ENCODE measurements at places on chromosomes 5 and 9. TPM values are rescaled to one million over a fixed set of nuclear protein-coding genes. Genes with fewer than 3 reads are reported as not detected.

- DNase-seq: no peak
Measured at GRCh38 chr5:3933966-3934365, 338.3 kb downstream of the IRX1 start.

DNA sequence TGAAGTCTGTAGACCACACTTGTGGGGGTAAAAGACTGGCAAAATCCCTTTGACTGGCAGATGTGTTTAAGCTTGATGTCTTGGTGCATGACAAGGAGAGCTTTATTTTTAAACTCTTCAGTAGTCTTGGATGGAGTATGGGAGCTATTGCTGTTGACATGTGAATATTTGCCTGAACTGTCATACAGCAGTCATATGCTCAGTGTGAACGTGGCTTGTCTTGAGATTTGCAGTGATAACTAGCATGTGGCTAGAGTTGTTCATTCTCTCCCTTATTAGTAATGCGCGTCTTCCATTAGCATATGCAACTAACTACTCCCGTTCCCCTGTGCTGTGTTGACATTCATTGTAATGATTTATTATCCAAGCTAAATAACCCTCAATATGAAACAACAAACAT, 523.6 kb upstream of the WWC1 start:
- no peak for DNase-seq

- no peak for DNase-seq
Measured at GRCh38 chr5:138560971-138561370, 14.2 kb downstream of the HSPA9 start.

DNA sequence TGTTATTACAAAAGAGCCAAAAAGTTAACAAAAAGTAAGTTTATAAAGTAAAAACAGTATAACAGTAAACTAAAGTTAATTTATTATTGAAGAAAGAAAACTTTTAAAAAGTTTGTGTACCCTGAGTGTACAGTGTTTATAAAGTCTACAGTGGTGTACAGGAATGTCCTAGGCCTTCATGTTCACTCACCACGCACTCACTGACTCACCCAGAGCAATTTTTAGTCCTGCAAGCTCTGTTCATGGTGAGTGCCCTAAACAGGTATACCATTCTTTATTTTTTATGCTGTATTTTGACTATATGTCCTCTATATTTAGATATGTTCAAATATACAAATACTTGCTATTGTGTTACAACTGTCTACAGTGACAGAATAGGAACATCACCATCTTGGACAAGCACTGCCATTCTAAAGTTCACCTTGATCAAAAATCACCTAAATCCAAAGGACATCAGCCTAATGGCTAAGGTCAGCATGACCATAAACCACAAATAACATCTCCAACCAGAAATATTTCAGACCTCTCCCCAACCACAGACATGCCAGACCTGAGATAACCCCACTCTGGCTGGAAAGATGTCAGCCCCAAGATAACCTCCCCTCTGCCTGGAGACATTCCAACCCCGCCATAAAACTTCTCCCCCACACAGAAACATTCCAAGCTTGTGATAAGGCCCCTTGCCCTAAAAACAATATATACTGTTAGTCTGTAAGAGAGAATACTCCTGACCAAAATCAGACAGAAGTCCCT, 56.1 kb downstream of the AGXT2 start:
- no peak for DNase-seq

- no peak for DNase-seq
Measured at GRCh38 chr9:12667892-12668291, 25.3 kb upstream of the TYRP1 start.

DNA sequence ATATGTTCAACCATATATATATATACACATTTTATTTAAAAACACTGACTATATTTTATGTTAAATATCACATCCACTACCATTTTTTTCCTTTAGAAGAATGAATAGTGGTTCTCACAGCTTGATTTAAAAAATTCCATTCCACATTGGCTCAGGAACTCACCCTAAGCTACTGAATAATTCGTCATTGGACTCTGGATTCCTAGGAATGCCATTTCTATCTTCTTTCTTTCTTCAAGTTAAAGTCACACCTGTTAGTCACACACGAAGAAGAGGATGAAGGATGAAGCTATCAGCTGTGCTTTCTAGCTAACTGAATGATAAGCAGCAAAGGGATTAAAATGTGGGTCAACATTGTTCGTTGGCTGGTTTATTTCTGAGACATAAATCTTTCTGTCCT, 7.9 kb downstream of the ELOVL7 start:
- peak; percentile 24 for DNase-seq

DNA sequence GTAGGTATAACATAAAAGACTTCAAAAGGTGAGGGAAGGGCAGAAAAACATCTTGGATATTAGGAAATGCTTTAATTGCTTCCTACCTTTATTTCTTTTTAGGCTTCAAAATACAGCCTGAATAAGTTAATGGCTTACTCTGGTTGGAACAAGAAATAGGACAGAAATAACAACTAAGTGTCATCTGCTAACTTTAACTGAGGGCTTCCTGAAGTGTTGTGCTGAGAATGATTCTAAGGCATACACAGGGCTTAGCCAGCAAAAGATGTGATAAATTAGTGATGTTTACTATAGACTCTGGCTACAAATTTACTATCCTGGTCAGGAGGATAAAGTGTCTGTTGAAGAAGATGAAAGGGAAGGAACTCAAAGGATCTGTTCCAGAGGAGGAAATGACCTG, 34.2 kb downstream of the ABHD17B start:
- no peak for DNase-seq

- DNase-seq: no peak
Measured at GRCh38 chr5:111372799-111373198, 139.5 kb downstream of the STARD4 start.

- no peak for DNase-seq
Measured at GRCh38 chr5:6222899-6223298, 155.4 kb downstream of the MED10 start.

DNA sequence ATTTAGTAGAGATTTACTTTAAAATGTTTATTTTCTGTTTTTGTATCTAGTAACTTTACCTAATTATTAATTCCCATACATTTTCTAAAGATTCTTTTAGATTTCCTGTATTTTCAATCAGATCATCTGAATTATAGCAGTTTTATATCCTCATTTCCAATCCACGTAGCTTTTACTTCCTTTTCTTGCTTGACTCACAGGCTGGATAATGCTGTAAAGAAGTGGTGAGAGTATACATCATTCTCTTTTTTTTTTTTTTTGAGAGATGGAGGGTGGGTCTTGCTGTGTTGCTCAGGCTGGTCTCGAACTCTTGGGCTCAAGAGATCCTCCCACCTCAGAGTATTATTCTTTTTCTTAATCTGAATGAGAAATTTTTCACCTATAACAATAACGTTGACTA, 11.2 kb upstream of the SETX start:
- DNase-seq: no peak

DNA sequence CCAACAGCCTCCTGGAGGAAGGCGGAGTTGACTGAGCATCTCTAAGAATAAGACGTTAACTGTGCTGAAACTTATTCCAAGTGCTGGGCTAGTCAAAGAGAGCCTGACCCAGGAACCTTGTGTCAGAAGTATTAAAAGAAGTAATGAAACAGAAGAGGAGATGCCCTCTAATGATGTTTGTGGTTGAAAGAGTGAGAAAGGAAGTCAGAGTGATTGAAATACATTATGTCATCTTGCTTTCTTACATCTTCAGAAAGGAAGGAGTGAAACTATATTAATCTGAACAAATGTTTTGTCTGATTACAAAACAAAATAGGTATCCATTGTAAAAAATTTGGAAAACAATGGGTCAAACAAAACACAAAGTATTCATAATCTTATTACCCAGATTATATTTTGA, 460.7 kb downstream of the NTRK2 start:
- DNase-seq: no peak

DNA sequence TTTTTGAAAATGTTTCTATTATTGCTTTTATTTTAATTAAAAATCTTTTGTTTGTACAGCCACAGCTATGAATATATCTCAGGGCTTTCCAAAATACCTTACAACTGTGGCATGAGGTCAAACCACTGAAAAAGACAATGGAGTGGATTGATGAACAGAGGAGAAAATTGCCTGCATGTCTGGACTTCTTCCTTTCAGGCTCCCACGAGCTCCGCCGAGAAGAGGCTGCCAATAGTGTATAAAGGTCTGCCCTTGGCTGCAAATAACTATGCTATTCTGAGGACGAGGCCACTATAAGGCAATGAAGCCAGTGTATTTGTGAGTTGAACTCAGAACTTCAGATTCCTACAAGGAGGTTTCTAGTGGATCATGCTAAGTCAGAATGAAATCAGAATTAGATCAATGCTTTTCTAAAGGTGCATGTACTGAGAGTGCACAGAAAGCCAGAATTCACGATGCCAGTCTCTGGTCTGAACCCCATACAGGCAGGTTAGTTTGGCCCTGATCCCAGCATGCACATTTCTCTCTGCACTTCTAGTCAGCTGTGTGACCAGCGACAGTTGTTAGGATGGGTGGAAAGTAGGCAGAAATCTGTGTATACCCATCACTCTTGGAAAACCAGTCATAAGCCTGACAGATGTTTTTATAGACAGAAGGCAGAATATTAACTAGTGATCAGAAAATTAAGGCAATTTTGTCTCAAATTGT, 42.7 kb upstream of the PLPP1 start:
- no peak for DNase-seq

DNA sequence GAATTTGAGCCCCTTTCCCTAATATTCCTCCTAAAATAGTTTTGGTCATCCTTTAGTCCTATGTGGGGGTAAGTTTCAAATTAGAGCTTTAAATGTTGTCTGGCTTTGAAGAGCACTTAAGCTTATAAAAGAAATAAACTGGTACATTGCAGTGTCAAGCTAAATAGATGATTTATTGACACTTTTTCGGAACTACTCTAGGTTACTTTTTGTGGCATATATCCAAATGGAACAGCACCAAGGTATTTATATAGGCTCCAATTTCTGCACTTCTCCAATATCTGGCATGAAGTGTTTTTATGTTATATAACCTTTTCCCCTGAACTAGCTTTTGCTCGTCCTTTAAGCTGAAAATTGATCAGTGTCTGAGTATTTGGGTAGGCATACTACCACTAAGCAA, 402.5 kb downstream of the NFIB start:
- DNase-seq: no peak

GRCh38 chr5:57895766-57896165, 413.2 kb upstream of the ACTBL2 start:
- DNase-seq: no peak

- DNase-seq: no peak
Measured at GRCh38 chr9:37999588-38000189, 69.3 kb downstream of the SHB start.

DNA sequence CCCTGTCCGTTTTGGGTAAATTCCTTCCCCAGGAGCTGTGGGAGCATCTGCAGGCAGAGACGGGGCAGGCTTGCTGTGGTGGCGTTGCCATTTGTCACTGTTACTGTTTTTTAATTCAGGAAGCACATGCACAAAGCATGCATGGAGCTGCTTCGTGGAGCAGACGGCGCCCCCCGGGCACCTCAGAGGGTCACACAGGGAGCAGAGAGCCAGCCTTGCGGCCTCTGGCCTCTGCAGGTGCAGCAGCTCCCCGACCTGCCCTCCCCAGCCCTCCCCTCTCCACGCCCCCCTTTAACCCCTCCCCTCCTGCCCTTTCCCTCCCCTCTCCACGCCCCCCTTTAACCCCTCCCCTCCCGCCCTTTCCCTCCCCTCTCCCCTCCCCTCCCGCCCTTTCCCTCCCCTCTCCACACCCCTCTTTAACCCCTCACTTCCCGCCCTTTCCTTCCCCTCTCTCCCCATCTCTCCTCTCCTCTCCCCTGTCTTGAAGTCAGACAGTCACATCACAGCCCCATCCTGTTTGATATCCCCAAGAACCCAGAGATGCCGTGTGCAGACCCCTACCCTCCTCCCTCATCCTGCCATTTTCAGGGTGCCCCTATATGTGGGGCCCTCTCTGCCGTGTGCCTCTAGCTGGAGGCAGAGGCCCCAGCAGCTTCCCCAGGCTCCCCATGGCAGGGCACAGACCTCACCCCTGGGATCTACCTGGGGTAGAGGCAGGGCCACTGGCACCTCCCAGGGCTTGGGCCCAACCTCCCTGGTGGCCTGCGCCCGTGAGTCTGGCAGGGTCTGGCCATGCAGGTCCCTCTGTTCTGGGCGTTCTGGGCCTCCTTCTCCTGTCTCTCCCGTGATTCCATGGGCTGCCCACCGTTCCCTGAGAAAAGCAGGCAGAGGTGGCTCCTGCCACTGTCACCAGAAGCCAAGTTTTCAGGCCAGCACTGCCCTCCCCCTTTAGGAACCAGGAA, 29.6 kb upstream of the UBAC1 start:
- peak; percentile 46 for DNase-seq

GRCh38 chr9:2493529-2493928, 128.1 kb upstream of the VLDLR start:
- no peak for DNase-seq

DNA sequence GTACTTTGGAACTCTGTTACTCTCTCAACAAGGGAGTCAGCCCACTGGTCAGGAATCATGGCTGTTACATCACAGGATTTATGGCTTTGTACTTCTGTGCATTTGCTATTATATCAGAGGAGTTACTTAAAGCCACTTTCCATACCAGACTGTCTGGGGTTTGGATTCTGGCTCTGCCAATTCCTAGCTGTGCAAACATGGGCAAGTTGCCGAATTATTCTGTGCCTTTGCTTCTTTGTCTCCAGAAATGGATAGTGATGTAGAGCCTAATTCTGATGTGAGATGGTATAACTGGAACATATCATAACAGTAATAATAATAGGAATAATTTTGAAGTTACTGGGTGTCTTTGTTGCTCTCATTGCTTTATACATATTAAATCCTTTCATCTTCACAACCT, 1047.3 kb upstream of the SEMA6A start:
- DNase-seq: no peak

DNA sequence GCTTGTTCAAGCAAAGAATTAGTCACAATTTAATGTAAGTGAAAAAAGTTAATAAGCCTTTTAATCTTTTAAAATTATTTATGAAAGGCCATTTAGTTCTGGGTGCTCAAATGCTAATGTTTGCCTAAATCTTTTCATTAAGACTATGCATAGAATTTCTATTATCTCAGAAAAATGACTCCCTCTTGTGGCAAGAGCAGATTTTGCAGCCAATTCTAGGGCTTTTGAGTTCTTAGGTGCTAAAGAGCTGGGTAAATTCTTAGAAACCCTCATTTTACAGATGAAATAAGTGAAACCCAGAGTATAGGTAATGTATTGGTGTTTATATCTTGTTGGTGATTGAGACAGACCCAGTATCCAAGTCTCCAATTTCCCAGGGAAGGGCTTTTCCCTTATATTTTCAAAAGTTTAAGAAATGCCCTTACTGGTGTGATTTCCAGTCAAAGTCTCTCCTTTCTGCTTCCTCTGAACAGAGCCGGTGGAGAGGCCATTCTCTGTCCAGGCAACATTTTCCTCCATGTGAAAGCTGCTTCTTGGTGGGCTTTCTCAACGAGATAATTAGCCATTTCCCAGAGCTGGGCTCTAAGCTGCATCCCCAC, 24.1 kb upstream of the PCSK5 start:
- DNase-seq: peak; percentile 42

GRCh38 chr9:124126648-124127646, 115.4 kb downstream of the LHX2 start:
- peak; percentile 77 for DNase-seq

GRCh38 chr9:127088724-127089615, 33.5 kb downstream of the ANGPTL2 start:
- no peak for DNase-seq

- DNase-seq: no peak
Measured at GRCh38 chr9:6197330-6197729, 18.3 kb upstream of the IL33 start.

The BAAT gene
- total RNA-seq: not detected

The PAEP gene
- total RNA-seq: not detected

The DOCK2 gene
- 68.9 TPM for total RNA-seq

The ADAMTS19 gene
- total RNA-seq: not detected

The PTGS1 gene
- total RNA-seq: not detected

The RNF183 gene
- total RNA-seq: not detected

The C9 gene
- not detected for total RNA-seq

The PRRX2 gene
- total RNA-seq: not detected

The ADGRD2 gene
- total RNA-seq: not detected

The DMRT3 gene
- 0.24 TPM for total RNA-seq
